ENCODE measurements at places on chromosomes 5 and 9.

GRCh38 chr9:86322973-86323644, 31.1 kb downstream of the TUT7 start:
- no peak for DNase-seq

DNA sequence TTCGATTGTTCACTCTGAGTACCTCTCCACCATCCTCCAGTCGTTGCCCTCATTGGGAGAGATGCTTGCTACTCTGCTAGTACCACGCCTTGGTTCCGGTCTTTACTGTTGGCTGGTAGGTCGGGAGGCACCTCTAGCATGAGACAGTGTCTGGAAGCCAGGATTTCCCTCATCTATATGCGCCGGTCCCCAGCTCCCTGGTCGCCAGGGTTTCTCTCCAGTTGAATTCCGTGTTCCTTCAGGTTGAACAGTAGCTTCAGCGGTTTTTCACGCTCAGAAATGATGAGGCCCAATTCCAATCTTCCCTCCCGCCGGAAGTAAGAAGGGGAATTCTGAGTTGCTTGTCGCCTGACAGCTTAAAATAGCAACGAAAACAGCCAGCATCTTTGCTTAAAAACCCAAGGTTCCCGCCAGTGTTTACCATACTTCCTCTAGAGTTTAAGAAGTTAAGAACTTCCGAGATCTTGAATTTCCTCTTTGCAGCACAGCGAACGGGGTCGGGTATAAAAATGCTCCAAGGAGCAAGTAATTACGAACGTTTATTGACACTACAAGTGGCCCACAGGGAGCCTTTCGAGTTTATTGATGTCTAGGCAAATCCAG, 1.3 kb upstream of the ST8SIA4 start:
- DNase-seq: no peak

DNA sequence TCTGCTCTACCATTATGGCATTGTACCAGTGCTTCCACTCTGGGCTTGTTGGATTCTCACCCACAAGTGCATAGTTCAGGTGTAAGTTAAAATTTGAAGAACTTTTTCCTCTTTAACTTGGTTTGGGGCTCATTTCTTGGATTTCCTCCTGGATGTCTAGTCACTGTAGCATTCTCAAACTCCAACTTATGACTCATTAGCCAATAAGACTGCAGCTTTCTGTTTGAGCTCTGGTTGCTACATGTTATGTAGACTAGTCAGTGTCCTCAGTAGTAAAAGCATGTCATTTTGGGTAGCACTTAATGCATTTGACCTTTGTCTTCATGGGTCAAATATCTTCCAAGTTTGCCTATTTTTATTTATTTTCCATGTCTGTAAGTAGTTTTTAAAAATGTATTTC, 790.8 kb downstream of the BRINP1 start:
- DNase-seq: no peak

GRCh38 chr9:98228392-98229089, 26.9 kb downstream of the TBC1D2 start:
- no peak for DNase-seq

- DNase-seq: no peak
Measured at GRCh38 chr9:114258866-114259797, 63.8 kb upstream of the ORM1 start.

DNA sequence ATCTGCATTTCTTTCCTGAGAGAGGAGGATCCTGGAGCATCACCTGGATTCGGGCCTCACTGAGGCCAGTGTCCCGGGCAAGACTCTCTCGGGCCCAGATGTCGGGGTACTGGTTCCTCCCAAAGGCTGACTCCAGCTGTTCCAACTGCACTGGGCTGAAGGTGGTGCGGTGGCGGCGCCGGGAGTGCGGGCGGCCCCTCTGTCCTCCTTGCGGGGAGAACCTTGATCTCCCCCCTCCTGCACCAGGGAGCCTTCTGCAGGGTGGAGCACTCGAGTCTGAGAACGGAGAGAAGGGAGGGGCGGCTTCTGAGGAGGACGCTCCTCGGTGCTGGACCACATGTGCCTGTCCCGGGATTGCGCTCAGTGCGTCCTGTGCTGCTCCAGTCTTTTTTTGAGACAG, 2.0 kb downstream of the PROP1 start:
- no peak for DNase-seq

GRCh38 chr5:109318455-109319108, 91.2 kb downstream of the PJA2 start:
- no peak for DNase-seq

DNA sequence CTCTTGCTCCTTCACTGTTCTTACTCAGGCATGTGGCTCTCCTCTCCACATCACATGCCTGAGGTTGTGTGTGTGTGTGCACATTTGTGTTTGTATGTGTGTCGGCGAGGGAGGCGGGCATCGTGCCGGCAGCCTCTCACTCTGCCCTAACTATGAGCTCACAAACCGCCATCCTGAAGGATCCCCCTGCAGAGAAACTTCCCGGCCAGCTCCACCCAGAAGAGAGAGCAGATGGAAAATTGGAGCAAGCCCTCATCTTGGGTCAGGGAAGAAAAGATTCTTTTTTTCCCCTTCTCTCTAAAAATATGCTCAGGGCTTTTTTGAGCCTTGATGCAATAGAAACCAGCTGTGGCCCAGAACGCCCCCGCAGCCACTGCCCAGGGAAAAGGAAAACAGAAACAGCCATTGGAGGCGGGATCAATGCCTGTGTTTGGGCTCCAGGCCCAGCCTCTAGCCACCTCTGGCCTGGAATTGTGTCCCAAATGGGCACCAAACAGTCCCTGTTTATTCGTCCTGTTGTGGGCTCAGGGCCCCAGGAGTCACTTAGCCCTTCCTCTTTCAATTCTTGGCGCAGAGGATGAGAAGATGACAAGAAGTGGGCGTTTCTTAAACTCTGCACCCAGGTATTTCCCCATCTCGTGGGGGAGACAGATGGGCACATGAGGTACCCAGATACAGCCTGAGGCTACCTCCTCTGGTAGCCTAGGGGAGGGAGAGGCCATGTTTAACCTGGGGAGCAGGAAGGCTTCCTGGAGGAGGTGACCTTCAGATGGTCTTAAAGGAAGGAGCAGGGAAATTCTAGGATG, 151.5 kb downstream of the RGS3 start:
- no peak for DNase-seq

All from NCI-H345 (cell line).